ENCODE measurements at places on chromosomes 16 and 17.
A peak's percentile ranks its signal among the peaks of the same experiment; 100 is the strongest.

DNA sequence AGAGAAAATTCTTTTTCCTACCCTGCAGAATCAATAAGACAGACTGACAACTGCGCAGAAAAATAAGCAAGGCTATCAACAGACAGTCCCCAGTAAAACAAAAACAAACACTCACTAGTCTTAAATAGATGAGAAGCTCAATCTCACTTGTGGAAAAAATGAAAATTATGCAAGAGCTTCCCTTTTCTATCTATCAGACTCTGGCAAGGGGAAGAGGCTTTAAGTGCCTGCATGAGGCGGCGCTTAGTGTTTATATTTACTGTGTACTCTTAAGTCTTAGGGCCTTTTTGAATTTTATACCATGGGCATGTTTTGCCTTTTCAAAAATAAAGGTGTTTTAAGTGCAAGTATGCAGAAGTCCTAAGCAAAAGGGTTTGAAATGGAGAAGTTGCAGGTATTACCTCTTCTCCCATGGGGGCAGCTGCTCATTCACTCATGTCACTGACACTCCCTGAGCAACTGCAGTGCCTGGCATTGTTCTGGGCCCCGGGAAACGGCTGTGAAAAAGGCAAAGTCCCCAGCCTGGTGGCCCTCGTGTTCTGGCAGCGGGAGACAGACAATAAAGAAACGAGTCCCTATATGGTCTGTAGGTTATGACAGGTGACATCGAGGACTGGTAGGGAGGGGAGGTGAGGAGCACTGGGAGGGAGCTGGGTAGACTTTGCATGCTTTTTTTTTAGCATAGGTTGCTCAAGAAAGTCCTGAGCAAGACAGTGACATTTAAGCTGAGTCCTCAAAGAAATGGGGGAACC lies 35.2 kb downstream of the HSBP1 start:
- no peak for DNase-seq

GRCh38 chr16:82042846-82043245 lies 7.8 kb downstream of the HSD17B2 start:
- no peak for DNase-seq

GRCh38 chr17:1035546-1036170 lies 38.7 kb downstream of the TIMM22 start:
- DNase-seq: no peak

GRCh38 chr17:57406131-57406980 lies 150.0 kb downstream of the MSI2 start:
- DNase-seq: no peak

- DNase-seq: no peak
Measured at GRCh38 chr17:61474235-61474927, 22.2 kb downstream of the TBX4 start.

GRCh38 chr16:31356566-31357323 lies 1.8 kb downstream of the ITGAX start:
- DNase-seq: no peak

DNA sequence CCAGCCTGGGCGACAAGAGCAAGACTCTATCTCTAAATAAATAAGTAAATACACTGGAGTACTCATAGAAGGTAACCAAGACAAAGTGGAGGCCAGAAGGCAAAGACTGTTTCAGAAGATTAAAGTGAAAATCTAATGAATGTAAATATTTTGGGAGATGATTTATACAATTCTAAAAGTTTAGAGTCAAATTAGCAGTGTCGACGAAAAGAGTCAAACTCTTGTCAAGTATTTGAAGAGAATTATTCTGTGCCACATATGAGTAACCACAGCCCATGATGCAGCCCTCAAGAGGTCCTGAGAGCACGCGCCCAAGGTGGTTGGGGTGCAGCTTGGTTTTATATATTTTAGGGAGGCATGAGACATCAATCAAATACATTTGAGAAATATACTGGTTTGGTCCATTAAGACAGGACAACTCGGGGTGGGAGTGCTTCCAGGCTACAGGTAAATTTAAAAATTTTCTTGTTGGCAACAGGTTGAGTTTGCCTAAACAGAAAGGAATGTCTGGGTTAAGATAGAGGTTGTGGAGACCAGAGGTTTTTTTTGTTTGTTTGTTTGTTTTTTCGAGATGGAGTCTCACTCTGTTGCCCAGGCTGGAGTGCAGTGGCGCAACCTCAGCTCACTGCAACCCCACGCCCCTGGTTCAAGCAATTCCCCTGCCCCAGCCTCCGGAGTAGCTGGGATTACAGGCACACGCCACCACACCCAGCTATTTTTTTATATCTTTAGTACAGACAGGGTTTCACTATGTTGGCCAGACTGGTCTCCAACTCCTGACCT lies 3.5 kb downstream of the CFDP1 start:
- no peak for DNase-seq

DNA sequence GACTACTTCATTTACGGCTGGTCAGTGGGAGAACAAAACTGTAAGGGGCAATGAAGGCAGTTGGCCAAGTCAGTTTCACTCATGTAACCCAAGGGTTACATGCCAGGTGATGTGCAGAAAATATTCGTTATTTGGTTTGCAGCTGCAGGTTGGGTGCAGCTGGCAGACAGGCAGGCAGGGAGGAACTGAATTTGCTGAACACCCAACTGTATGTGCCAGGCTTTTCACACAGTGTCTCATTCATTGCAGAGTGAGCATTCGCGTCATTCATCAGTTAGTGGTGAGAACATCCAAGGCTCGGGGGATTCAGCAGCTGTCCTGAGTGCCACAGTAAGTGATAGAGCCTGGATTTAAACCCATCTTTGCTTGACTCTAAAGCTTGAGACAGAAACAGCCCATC lies 59.7 kb downstream of the ABCC6 start:
- DNase-seq: no peak

GRCh38 chr16:9095656-9096397 lies 4.4 kb downstream of the HAPSTR1 start:
- no peak for DNase-seq

DNA sequence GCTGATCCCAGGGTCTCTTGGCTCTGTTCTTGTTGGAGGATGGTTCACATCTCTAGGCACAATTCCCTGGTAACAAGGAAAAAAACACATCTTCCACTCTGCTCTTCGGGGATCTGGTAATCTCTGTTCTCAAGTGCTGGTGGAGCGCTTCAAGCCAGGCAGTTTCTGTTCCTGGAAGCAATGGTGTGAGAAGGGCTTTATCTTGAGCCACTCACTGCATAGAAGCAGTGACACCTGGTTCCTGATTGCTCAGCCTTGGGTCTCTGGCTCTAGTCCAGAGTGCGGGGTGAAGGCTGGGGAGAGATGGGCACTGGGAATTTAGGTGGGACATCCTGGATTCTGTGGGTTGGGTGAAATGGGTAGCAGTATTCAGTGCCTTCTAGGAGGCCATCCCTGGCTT lies 14.1 kb downstream of the AKAP1 start:
- no peak for DNase-seq

GRCh38 chr17:50687200-50688066 lies 20.3 kb downstream of the ANKRD40 start:
- no peak for DNase-seq

DNA sequence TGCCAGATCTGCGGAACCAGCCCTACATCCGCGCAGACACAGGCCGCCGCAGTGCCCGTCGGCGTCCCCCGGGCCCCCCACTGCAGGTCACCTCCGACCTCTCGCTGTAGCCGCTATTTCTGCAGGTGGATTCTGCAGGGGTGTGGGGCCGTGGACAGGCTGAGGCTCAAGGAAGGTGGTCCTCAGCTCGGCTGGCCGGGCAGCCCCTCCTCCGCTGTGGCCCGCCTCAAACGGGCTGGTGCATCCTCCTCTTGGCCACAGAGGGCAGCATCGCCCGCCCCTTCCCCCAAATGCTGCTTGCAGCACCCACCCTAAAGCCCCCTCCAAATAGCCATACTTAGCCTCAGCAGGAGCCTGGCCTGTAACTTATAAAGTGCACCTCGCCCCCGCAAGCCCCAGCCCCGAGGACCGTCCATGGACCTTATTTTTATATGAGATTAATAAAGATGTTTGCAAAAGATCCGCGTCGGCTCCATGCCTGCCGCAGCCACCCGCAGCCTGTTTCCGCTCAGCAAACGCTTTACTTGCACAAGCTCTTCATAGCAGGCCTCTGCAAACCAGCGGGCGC lies 14.9 kb downstream of the SPATA32 start:
- no peak for DNase-seq

- DNase-seq: peak; percentile 34
Measured at GRCh38 chr16:48613061-48613957, 3.3 kb upstream of the N4BP1 start.

- no peak for DNase-seq
Measured at GRCh38 chr17:56887105-56887504, 26.7 kb downstream of the TRIM25 start.

DNA sequence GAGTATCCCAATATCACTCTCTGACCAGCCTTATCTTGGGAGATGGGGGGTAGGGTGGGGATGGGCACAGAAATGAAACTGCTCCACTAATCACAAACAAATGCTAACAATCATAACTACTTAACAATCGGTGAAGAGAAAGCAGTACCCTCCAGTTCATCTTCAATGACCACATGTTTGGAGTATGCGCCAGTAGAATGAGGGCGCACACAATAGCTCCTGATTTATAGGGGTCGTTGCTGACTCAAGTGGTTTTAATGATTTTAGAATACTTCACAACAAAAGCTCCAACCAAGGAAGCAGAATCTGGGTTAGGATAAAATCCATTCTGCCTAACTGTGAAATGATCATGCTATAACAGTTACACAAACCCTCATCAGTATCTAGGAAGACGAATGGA lies 184.4 kb downstream of the AATF start:
- no peak for DNase-seq

GRCh38 chr17:14048169-14048568 lies 21.1 kb upstream of the COX10 start:
- no peak for DNase-seq

- DNase-seq: no peak
Measured at GRCh38 chr16:9509663-9510062, 418.2 kb downstream of the HAPSTR1 start.

DNA sequence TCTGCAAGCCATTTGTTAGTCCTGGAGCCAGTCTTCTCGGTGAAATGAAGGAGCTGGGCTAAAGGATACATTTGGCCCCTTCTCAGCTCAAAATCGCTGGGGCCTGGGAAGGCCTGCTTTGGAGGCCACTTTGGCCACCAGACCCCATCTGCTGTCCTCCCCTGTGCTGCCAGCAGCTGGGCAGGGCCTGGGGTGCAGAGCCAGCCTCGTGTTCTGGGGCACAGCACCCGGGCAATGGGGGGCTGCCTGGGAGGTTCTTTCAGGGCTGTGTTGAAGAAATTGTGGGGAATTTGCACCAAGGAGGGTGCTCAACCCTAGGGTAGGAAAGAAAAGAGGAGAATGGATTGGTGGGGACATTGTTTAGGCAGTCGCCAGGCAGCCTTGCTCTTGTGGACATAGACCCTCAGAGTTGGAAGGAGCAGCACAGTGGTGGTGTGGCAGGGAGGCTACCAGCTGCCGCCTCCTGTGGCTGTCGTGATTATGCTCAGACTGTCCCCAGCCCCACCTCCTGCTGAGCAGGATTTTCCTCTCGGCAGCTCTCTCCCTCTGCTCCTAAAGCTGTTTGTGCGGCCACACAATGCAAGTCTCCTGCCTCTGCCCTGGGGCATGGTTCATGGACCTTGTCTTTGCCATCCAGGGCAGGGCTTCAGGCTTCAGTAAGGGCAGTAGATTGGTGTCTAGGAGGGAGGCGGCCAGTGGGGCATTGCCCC lies 174.8 kb downstream of the NTN1 start:
- no peak for DNase-seq

- DNase-seq: no peak
Measured at GRCh38 chr16:4325253-4325758, 9.4 kb downstream of the GLIS2 start.

GRCh38 chr16:22421136-22421535 lies 46.7 kb upstream of the CDR2 start:
- DNase-seq: no peak

- no peak for DNase-seq
Measured at GRCh38 chr16:81515281-81515680, 70.7 kb downstream of the CMIP start.

- no peak for DNase-seq
Measured at GRCh38 chr16:19165101-19165500, 2.9 kb upstream of the SYT17 start.

DNA sequence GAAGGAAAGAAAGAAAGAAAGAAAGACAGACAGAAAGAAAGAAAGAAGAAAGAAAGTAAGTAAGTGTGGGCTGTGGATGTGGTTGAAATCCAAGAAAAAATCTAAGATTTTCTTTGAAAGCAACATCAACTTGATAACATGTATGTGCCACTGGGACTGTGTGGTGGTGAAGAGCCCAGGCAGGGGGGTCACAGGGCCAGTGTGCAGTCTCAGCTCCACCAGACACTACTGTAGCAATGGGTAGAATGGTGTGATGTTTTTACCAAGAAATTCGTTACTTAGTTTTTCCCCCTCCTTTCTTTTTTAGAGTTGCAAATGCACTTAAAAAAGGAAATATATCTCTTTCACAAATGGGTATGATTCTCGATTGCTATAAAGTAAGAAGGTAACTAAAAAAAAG lies 71.9 kb upstream of the CNEP1R1 start:
- DNase-seq: no peak

DNA sequence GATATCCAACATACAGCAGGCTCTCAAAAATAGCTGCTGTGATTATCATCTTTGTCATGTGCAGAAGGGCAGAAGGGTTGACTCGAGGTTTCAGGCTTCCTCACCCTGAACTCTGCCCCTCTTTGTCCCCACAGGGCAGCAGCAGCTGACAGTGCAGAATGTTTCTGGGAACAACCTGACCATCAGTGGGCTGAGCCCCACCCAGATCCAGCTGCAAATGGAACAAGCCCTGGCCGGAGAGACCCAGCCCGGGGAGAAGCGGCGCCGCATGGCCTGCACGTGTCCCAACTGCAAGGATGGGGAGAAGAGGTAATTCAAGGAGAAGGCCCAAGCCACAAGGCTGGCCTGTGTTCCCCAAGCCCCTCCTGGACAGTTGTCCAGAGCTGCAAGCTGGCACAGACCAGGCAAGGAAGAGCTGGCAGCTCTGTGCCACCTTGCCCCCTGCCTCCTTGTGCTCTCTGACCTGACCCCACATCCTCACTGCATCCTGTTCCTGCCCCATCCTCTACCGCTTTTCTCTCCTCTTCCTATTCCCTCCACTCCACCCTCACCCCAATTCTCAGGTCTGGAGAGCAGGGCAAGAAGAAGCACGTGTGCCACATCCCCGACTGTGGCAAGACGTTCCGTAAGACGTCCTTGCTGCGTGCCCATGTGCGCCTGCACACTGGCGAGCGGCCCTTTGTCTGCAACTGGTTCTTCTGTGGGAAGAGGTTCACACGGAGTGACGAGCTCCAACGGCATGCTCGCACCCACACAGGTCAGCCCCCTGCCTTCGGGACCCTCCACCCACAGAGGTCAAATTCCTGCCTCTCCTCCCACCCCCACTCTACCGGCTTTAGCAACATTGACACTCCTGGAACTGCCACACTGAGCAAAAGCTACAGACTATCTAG lies 16.3 kb upstream of the PNPO start:
- DNase-seq: no peak

- DNase-seq: no peak
Measured at GRCh38 chr17:64687961-64688360, 25.9 kb upstream of the SMURF2 start.

- no peak for DNase-seq
Measured at GRCh38 chr16:71788578-71788977, 20.1 kb downstream of the AP1G1 start.

Measured in stimulated activated CD4-positive, alpha-beta T cell treated with anti-CD3 and anti-CD28 coated beads, TNF-alpha, amount 100 ng/mL, for 1 hour (primary cell).